ENCODE measurements at places on chromosomes 3 and 15.

DNA sequence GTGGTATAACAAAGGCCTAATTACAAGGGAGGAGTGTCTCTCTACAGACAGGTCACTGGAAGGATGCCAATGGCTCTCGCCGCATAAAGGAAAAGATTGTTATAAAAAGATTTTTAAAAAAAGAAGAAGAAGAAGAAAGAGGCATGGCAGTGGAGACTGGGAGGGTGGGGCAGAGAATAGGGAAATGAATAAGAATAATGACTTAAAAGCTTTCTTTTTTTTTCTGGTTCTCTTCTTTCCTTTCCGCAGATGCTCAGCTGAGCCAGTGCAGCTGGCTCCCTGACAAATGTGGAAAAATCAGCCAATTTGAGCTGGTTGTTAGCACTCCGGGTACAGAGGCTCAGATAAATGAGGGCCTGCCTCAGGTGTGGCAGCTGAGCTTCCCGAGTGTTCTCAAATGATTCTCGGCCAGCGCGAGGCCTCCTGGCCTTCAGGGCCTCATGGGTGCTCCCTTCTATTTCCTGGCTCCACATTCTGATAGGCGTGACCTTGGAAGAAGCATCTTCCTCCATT is 234.1 kb downstream of the RORA start:
- DNase-seq: peak; percentile 42

- DNase-seq: no peak
Observed at GRCh38 chr3:171458071-171458863, 1.9 kb downstream of the TNIK start.

DNA sequence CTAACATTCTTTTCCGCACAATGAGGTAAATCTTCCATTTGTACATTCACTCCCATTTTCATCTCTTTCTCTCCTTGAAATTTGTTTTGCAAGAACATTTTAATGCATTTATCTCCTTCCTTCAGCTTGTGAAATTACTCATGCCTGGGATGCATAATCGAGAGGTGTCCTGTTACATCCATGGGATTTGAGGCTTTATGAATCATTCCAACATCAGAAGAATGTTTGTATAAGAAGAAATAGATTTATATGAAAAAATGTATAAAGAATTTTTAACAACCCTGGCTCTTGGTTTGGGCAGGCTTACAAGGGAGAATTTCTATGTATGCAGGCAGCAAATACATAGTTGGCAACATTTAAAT is 93.2 kb upstream of the MBNL1 start:
- DNase-seq: no peak

- no peak for DNase-seq
Observed at GRCh38 chr3:86815880-86816279, 175.1 kb downstream of the VGLL3 start.

DNA sequence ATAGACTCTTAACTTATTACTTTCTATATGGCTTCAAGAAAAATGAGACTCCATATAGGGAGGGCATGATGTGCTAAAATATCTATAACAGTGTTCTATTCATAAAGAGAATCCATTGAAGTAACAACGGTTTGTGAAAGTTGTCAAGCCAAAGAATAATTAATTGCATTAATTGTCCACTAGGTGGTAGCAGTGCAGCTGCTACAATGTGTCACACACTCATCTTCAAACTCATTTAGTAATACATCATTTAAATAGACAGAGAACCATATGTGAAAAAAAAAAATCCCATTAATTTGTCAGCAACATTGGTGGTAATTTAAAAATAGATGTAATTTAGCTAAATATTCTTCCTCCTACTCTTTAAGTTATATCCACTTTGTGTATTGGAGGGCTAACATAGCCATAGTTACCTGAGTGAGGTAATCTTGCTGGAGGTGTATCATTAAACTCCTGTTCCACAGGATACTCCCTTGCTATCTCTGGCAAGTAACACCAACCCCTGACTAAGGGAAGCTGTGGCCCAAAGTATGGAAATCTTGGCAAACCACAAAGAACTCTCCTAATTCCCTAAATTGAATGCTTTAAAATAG is 3.7 kb upstream of the CPA3 start:
- peak; percentile 57 for DNase-seq

- no peak for DNase-seq
Observed at GRCh38 chr3:42347928-42348327, 62.5 kb downstream of the LYZL4 start.

GRCh38 chr15:52529341-52529924 is 753 bp upstream of the MYO5A start:
- no peak for DNase-seq

GRCh38 chr15:40852529-40852928 is 8.7 kb downstream of the SPINT1 start:
- DNase-seq: no peak

DNA sequence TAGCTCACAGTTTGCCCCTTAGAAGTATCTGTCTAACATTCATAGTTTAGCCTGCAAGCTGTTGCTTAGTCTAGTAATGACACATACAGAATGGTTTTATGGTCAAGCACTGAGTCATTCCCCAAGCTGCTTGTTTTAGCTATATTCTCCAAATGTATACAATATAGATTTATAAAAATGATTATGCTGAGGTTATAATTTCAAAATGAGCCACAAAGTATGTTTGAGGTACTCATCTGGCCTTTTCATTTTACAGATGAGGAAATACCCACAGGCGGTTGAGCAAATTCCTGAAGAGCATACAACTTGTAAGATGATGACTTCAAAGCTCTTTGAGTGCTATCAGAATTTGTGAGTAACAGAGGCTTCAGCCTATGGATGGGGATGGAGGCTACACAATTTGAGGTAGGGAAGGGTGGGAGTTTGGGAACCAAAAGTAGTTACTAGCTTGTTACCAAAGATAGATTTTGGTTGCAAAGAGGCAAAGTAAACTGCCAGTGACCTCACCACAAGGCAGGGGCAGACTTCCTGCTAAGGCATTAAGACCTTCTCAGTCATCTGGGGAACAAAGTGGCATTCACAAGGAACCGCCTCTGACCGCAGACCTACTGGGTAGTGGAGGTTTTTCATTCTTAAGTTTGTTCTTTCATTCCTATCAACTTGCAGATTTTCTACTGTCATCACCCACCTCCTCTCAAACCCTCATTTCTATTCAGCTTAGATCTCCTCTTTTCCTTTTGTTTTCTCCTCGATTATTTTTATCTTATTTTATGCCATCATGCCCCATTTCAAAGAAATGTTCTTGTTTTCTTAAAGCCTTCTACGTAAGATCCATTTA is 257.2 kb upstream of the NECTIN3 start:
- DNase-seq: no peak

DNA sequence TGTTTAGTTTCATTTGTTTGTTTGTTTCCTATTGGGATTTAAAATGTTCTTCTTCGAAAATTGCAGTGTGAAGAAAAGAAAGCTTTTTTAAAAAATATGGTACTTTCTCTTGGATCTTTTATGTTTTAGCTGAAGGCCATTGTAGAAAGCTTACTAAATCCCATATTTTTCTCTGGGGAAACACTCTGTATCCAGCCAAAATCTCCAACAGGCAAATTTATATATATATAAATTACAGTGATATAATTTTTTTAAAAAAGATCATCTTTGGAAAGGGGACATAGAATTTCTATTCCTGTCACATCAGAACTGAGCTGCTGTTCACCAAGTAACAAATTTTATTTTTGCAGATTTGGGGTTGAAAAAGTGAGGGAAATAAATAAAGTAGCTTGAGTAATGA is 19.6 kb upstream of the EPHA3 start:
- DNase-seq: no peak

GRCh38 chr3:141441381-141442364 is 45.2 kb upstream of the RASA2 start:
- no peak for DNase-seq

DNA sequence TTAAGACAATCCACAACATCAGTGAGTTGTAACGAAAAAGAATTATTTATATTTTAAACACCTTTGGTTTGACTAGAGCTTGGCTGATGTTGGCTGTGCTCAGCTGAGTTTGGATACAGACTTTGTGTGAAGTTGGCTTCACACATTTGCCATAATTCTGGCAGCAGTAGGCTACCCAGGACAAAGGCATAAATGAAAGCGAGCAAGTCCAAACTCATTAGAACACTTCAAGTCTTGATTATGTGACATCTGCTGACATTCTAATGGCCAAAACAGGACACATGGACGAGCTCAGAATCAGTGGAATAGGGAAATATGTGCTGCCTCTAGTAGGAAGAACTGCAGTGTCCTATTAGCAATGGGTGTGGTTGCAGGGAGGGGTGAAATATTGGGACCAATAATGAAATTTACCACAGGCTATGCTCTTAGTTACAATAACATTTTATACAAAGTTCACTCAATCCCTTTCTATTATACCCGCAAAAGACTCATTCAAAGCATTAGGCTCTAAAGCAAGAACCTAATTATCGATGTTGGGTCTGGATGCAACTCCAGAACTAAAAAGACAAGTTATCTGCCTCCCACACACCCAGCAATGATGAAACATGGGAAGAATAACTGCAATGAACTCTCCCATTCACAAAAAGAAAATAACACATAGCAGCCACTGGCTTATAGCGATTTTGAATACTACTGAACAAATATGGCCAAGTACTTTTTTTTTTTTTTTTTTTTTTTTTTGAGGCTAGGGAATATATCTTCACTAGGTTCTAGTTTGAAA is 493.9 kb upstream of the RASGRP1 start:
- DNase-seq: no peak

- no peak for DNase-seq
Observed at GRCh38 chr3:143331350-143331749, 211.8 kb downstream of the CHST2 start.

GRCh38 chr15:60912984-60913697 is 316.0 kb downstream of the RORA start:
- no peak for DNase-seq

DNA sequence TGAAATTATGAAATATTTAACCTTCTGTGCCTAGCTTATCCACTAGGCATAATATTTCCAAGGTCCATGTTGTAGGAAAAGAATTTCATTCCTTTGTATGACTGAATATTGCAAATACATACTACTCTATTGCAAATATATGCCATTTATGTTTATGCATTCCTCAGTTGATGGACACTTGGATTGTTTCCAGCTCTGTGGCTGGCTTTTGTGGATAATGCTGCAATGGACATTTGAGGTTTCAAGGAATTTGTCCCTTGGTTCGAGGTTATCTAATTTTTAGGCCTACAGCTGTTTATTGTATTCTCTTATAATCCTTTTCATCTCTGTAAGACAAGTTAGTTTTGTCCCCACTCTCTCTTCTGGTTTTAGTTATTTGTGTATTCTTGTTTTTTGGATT is 7.7 kb upstream of the AADACL2 start:
- no peak for DNase-seq

DNA sequence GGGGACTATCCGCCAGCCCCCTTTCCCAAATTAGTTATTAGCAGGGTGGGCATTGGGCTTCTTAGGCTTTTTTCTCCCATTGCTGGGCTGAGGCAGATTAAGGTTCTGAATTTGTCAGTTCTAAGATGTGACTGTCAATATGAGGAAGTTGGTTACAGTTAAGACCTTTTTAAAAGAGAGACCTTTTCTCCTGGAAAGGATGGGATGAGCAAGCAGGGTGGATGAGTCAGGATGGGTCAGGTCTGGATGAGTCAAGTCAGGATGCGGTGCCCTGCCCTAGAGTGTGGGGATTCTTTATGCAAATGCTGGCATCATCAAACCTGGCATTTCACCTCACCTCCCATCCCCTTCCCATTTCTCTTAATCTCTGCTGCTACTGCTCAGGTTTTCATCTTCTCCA is 1.9 kb downstream of the AEN start:
- DNase-seq: no peak

DNA sequence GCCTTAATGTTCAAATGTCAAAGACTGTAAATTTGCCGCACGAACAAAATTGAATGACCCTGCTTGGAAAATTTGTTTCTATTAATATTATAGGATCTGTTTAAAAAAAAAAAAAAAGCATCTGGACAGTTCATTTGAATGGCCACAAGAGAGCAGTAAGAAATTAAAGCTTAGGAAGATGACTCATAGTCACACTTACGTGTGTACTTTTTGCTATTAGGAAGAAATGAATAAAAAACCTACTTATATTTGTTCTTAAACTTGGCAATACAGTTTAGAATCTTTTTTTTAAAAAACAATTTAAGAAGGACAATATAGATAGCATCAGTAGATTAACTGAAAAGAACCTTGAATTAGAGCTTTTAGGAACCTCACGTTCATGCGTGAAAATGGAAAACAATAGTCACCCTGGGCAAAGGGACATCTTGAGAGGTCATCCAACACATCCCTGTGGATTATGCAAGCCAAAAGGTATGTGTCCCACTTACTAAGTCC is 621.8 kb downstream of the MECOM start:
- peak; percentile 61 for DNase-seq

DNA sequence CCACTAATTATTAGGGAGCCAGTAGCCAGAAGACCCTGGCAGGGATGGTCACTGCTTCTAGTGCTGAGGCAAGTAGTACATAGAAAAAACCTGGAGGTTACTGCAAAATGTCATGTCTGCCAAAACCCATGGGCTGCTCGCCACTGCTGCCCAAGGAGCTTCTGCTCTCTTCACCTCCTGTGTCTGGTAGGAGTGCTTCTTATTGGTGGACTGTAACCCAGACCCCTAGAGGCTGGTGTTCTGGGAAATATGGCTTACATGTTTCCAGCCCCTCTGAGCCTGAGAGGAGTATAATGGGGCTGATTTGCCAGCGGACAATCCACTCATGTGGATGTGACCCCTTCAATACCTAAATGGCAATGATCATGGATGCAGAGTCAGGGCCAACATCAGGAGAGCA is 286.4 kb downstream of the EPHB1 start:
- no peak for DNase-seq

- DNase-seq: no peak
Observed at GRCh38 chr3:182524711-182525401, 268.4 kb upstream of the ATP11B start.

DNA sequence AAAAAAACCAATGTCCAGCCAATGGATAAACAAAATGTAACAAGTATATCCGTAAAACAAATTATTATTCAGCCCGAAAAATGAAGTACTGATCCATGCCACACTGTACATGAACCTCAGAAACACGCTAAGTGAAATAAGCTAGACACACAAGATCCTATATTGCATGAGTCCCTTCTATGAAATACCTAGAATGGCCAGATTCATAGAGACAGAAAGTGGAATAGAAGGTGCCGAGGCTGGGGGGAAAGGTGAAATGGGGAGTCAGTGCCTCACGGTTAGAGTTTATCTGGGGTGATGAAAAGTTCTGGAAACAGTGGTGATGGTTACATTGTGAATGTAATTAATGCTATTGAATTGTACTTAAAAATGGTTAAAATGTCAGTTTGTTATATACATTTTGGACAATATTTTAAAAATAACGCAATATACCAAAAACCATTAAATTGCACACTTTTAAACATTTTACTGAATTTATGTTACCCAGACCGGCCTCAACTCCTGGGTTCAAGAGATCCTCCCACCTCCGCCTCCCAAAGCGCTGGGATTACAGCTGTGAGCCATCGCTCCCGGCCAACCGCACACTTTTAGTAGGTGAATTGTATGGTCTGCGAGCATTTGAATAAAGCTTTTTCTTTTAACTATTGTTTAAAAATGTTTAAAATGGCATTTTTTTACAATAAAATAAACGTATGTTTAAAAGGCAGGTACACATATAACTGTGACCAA is 2.1 kb downstream of the RNF168 start:
- DNase-seq: no peak

All from NCI-H2081 treated with DMSO at 0.1 percent for 48 hours (cell line).